ENCODE measurements at places on chromosomes 13 and 19. TPM values are rescaled to one million over a fixed set of nuclear protein-coding genes. Genes with fewer than 3 reads are reported as not detected.

LILRA1 gene
- polyA plus RNA-seq: 3.4 TPM

GAPDHS gene
- polyA plus RNA-seq: 0.13 TPM

ZNF888 gene
- polyA plus RNA-seq: 2.2 TPM

PCSK4 gene
- polyA plus RNA-seq: 1.9 TPM

PRTN3 gene
- polyA plus RNA-seq: 3.3 TPM

XAB2 gene
- 31.8 TPM for polyA plus RNA-seq

GSX1 gene
- not detected for polyA plus RNA-seq

CA11 gene
- polyA plus RNA-seq: 9.7 TPM

FGF21 gene
- polyA plus RNA-seq: not detected

ZNF541 gene
- polyA plus RNA-seq: 0.70 TPM
